ENCODE measurements at places on chromosomes 6 and 20.

DNA sequence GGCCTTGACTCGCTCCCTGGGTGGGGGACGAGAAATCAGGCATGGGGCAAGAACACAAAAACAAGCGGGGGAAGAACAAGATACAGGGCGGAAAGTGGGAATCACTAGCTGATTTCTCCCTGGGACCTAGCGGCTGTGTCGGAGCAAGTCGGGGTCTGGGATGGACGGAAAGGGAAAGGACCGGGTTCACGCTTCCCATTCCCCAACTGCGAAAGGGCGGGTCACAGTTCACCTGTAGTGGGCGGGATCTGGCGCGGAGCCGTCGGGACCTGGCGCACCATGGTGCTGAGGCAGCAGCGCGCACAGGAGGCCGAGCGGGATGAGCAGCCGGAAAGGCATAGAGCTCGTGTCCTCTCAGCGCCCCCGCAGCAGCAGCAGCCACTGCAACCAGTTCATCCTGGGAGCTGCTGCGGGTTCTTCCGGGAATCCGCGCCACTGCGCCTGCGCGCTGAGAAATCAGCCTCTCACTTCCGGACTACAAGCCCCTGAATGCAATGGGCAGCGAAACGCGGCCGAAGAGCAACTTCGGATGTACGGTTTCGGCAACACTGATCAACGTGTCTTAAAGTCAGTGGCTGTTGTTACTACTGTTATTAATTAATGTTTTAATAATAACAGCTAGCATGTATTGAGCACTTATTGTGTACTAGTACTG lies at the start of gene EDEM2:
TSS of gene EDEM2 (minus strand) at position 417 of the 655 bp plus-strand sequence. CDS start at position 339, 78 bp downstream.
- DNase-seq = peak; percentile 95

DNA sequence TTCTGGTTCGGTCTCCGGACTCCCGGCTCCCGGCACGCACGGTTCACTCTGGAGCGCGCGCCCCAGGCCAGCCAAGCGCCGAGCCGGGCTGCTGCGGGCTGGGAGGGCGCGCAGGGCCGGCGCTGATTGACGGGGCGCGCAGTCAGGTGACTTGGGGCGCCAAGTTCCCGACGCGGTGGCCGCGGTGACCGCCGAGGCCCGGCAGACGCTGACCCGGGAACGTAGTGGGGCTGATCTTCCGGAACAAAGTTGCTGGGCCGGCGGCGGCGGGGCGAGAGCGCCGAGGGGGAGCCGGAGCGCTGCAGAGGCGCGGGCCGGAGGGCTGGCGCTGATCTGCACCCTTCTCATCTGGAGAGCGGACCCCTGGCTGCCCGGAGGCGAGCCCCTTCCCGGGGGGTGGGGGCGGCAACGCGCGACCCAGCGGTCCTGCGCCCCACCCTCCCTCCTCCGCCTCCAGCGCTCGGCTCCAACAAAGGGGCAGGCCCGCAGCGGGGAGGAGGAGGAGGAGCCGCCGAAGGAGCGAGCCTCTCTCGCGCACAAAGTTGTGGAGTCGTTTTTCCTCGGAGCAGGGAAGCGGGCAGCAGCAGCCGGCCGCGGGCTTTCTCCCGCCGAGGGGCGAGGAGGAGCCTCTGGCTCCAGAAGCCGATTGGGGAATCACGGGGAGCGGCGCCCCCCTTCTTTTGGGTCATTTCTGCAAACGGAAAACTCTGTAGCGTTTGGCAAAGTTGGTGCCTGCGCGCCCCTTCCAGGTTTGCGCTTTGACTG lies at the start of gene UTRN:
TSS of gene UTRN (plus strand) at position 553 of the 765 bp plus-strand sequence. CDS start 6,494 bp downstream, outside the sequence.
- DNase-seq = peak; percentile 75

GRCh38 chr6:5030596-5031136 lies 26.8 kb upstream of the RPP40 start:
- peak; percentile 63 for DNase-seq

DNA sequence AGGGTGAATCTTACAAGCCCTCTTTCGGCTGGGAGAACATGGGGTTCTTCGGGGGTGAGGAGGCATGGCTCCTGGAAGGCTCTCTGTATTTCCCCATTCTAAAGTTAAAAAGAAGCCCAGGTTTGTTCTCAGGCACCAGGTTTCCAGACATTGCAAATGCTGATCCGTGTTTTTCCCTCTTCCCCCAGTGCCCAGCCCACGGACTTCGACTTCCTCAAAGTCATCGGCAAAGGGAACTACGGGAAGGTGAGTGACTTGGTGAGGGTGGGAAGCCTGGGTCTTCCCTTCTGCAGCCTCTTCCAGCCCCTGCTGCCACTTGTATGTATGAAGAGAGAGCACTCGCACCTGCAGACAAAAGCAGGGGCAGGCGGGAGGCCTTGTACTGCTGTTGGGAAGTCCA lies 8.7 kb downstream of the SGK2 start:
- DNase-seq = no peak

DNA sequence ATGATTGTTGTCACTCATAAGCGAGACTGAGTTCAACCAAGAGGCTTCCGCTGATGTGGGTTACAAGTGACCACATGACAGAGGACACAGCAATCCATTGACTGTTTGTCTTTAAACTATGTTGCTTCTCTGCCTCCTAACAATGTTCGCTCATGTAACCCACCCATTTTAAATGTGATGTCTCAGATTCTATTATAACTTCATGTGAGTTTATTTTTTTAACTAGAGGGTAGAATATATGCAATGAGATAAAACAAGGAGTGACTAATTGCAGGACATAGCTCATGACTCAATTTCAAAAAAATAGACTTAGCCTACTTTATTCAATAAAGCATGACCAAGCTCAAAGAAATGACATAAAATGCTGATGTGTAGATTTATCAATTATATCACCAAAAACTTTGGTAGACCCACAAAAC lies 119.2 kb upstream of the SASH1 start:
- DNase-seq = no peak

DNA sequence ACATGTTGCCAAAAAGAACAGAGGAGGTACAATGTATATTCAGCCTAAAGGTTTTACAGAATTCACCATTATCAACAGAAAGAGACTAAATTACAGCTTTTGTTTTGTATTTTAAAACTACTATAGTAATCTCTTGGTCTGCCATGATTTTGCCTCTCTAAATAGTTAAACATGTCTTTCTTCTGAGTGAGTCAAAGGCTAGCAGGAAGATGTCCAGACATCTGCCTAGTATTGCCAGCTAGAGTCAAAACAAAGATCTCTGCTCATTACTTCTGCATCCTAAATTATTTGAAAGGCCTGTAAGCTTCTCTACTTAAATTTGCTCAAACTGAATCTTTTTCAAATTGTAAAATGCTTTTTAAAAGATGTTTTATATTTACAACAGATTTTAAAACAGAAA lies 8.8 kb downstream of the ASF1A start:
- no peak for DNase-seq

DNA sequence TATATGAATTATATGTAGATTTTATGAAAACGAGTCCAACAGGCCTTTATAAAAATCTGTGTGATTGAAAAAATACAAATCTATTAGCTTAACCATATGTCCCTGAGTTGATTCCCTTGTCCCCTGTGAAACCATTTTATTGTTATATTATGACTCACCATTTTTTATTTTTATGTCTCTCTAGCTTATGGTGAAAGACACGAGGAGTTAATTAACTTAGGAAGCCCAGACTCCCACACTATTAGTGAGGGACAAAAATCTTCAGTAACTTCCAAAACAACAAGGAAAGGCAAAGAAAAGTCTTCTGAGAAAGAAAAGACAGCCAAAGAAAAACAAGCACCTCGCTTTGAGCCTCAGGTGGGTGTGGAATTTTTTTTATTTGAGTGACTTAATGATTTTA lies 183.1 kb downstream of the ADGB start:
- no peak for DNase-seq

GRCh38 chr6:128464790-128465189 lies 55.6 kb downstream of the PTPRK start:
- DNase-seq = no peak

- DNase-seq = no peak
These were observed 12.0 kb downstream of the UBD start for GRCh38 chr6:29547573-29547972.

- DNase-seq = no peak
These were observed 16.6 kb downstream of the APCDD1L start for GRCh38 chr20:58498470-58499068.

DNA sequence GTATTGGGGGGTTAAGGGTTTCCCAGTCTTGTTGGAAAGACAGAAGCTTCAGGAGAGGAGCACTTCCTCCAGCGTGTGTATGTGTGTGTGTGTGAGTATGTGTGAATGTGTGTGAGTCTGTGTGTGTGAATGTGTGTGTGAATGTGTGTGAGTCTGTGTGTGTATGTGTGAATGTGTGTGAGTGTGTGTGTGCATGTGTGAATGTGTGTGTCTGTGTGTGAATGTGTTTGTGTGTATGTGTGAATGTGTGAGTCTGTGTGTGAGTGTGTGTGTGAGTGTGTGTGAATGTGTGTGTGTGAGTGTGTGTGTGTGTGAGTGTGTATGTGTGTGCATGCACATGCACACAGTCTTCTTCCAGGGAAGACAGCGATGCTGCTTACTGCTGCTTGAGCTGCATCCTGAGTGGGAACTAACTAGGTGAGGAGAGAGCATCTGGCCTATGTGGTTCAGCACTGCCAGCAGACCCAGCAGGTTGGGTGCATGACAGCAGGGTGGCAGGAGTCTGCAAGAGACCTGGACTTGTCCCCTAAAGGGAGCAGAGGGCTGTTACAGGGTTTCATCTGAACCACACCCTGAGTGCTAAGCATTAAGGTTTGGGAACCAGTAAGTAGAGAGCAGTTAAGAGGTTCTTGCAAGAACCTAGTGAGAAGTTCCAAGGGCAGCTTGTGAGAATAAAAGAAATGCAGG lies 22.7 kb upstream of the CCND3 start:
- no peak for DNase-seq

GRCh38 chr6:73640179-73640750 lies 13.5 kb downstream of the SLC17A5 start:
- no peak for DNase-seq

DNA sequence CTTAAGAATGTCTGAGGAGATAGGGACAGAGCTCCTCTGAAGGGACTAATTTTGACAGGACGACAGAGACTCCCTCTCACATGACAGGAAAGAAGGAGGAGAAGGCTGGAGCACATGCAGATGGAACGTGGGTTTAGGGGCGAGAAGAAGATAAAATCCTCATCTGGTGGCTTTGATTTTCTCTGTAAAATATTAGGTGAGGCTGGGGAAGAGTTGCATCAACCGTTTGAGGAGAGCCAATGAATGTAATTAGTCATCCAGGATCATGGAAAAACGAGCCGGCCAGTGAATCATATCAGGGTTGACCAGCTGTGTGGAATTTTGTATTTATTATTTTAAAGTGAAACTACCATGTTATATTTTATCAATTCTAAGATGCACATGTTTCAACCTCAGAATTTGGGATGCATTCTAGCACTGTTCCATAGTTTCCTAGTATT lies 46.9 kb upstream of the ADGRF4 start:
- no peak for DNase-seq

GRCh38 chr6:15090145-15090579 lies 155.7 kb upstream of the JARID2 start:
- no peak for DNase-seq

- no peak for DNase-seq
These were observed 175.1 kb upstream of the PDE10A start for GRCh38 chr6:165837948-165838745.

- no peak for DNase-seq
These were observed 107.2 kb downstream of the ARMC2 start for GRCh38 chr6:108955329-108955949.

GRCh38 chr20:13717631-13718044 lies 67.1 kb downstream of the ESF1 start:
- DNase-seq = no peak

- DNase-seq = no peak
These were observed 158.4 kb downstream of the OR2B2 start for GRCh38 chr6:27753668-27754407.

DNA sequence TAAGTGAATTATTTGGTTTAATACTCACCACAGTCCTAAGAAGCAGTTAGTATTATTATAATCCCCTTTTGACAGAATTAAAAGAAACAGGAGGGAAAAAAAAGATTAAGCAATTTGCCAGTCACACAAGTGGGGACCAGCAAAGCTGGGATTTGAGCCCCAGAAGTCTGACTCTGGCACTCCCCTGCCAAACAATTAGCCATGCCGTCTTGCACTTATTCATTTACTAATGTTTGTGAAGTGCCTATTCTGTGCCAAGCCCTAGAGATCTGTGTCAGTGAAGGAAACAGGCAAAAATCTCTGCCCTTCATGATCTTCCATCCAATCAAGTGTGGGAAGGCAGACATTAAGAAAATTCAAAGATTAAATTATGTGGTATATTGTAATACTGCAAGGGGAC lies 126.0 kb upstream of the TOP1 start:
- no peak for DNase-seq

GRCh38 chr20:15921930-15922329 lies 651.3 kb downstream of the KIF16B start:
- no peak for DNase-seq

DNA sequence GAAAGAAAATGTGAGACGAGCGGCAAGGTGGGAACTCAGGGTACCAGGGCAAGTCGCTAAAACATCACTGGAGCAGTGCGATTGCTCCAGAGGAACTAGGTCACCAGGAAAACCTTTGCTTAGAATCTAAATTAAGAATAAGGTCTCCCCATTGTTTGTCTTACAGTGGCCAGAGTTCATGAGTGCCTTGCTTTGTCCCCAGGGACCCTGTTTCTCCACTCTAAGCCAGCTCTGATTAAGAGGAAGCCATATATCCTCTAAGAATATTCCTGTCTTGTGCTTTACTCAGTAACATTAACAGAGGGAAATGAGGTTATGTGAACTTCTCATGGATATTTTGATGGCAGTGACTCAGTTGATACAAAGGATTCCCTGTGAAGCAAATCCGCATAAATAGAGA lies 305.8 kb downstream of the CD83 start:
- no peak for DNase-seq

DNA sequence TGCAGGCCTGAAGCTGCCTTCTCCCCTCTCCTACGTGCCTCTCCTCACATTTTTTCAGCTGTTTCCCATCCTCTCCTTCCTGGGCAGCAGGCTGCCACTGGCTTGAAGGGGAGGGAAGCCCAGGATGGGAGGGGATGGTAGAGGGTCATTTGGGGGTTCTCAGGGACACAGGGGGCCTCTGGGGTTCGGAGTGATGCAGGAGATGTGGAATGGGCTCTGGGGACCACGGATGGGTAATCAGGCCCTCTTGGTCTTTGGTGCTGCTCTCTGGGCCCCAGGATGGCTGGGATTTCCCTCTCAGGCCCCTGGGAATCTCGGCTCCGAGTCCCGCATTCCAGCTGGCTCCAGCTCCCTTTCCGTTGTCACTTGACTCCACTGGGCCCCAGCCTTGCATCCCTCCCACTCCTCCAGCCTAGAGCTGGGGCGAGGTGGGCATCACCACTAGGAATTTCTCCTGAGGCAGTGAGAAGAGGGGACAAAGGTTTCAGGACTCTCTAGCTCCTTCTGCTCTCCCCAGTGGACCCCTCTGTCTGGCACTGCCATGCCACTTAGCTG lies 2.0 kb upstream of the DDR1 start:
- DNase-seq = no peak

DNA sequence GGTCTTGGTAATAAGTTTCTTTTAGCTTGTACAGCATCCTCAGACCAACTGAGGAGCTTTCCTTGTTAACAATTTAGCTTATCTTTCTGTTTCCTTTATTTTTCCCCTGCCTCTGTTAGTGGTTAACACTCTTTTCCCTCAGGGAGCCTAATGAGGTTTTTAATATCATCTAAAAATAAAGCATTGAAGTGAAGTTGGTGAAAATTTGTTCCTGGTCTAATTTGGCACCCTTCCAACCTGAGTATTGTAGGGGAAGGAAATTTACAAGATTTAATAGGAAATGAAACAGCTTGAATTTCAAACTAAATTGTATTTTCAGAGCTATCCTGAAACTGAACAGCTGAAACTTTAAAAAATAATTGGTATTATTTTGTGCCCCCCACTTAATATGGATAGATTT lies 28.1 kb upstream of the VAPB start:
- DNase-seq = no peak
